IPS-NIHi11 (cell line): ENCODE measurements at places on chromosomes 3 and 15.
A peak's percentile ranks its signal among the peaks of the same experiment; 100 is the strongest.

- no peak for DNase-seq
These were observed 50.5 kb upstream of the KCNMB2 start for GRCh38 chr3:178485756-178486155.

GRCh38 chr3:158539414-158540014 is 31.5 kb upstream of the MLF1 start:
- peak; percentile 42 for DNase-seq

DNA sequence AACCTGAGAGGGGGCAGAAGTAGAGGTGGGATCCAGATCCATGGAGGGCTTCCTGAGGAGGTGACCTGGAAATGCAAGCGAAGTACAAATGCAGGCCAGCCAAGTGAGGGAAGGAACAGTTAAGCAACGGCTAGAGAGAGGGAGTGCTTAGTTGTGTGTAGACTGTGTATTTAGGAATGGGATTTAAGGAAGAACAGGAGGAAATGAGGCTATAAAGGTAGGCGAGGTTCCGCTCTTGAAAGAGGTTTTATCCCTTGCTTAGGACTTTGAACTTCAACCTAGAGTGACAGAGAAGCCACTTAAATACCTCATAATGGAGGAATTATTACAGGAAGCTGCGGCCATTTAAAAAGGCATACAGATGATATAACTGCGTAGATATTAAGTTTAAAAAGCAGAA is 295.1 kb downstream of the THSD4 start:
- DNase-seq: no peak

DNA sequence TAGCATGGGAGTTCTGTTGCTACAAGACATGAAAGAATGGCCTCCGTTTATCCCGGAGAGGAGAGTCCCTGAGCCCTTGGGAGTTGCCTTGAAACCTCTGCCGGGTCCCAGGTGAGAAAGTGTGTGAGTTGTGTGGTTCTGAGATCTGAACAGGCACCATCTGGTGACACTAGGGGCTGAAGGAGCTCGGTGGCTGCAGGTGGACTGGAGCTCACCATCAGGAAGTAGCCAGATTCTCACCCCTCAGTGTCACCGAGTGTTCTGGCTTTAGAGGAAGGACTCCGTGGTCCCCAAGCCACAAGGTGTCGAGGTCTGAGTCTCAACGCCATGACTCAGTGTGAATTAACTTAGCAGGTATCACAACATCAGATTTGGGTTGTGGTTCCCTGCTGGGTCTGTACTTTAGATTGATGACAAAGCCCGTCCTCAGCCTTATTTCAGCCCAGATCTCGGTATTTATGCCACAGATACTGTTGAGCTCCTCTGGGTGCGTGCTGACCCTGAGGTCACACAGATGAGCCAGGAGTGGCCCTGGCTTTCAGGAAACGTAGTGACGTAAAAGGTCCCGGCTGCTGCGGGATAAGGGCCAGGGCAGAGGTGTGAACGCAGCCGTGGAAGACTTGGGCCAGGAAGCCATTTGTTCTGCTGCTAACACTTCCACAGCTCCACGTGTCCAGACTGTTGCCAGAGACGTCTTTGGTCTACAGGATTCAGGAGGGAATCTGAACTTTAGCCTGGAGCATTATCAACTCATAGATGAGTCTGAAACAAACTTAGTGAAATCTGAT is 54.4 kb downstream of the PGPEP1L start:
- no peak for DNase-seq

DNA sequence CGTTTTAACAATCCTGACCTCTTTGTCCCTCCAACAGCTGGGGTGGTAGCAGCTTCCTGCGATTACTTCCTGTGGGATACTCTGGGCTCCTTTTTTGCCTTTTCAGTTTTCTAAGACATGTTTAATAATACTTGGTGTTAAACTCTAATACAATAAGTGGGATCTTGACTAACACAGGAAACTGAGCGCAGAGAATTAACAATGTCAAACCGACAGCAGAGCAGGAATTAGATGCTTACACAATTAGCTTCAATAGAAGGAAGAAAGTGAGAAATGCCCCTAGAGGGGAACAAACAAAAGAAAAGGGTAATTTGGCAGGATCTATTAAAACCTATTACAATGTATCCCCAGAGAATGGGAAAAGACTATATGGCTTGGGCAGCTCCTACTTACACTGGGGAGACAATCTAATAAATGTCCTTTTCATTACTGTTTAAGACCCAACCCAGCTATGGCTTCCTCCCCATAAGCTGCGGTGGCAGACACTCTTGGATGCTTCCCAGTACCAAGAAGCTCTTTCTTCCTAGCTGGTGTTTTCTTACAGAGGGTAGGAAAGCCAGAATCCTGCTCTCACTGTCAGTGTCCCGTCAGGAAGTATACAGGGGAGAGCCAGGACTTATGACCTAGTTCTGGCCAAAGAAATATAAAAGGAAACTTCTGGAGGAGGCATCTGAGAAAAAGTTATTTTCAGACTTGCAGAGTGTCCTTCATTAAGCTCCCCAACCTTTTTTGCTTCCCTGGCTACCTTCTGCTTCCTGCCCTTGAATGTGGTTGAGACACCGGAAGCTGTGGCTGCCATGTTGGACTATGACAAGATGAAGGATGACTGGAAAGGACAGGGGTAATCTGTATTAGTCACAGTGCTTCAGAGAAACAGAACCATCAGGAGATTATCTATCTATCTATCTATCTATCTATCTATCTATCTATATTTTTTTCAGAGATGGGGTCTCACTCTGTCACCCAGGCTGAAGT is 194.1 kb upstream of the KBTBD8 start:
- no peak for DNase-seq

DNA sequence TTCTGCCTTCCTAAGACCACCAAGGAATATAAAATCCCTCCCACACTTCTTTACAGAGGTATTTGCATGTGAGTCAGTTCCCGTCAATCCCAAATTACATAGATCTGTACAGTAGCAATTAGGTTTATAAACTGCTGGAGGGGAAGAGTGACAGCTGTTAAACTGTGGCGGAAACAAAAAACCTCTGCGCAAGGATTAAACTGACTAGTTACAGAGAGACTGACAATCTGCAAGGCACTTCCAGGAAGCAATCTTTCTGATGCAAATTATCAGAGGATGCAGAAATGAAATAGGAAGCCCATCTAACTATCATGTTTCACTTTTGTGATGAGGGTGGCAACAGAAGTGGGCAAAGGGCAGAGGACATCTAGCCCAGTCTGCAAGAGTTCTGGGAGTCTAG is 150.4 kb downstream of the RTP4 start:
- no peak for DNase-seq

GRCh38 chr15:86235667-86236066 is 156.0 kb downstream of the AGBL1 start:
- DNase-seq: no peak

DNA sequence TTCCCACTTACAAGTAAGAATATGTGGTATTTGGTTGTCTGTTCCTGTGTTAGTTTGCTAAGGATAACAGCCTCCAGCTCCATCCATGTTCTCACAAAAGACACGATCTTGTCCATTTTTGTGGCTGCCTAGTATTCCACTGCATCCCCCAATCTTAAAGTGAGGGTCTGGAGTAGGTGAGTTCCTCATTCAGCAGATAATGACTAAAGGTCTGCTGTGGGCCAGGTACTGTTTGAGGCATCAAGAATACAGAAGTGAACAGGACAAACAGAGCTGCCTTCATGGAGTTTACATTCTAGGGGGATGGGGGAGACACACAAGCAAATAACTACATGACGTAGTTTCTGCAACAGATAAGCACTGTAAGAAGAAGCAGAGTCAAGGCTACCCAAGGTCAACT is 24.3 kb downstream of the MKRN2OS start:
- no peak for DNase-seq

DNA sequence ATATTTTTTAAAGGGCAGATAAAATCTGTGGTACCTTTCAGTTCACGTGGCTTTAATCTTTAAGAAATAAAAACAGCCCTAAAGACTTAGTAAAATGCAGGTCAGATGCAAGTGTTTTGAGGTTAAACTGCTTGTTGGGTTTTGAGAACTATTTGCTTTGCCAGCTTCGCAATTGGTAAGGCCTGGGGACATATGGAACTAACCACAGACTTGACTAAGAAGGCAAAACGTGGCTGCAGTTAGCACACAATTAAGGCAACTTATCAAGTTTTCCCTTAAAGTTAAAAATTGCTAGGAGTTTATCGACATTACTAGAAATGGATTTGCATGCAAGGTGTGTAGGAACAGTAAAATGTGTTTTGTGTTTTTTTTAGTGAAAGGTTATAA is 206.9 kb downstream of the ZNF385D start:
- no peak for DNase-seq

DNA sequence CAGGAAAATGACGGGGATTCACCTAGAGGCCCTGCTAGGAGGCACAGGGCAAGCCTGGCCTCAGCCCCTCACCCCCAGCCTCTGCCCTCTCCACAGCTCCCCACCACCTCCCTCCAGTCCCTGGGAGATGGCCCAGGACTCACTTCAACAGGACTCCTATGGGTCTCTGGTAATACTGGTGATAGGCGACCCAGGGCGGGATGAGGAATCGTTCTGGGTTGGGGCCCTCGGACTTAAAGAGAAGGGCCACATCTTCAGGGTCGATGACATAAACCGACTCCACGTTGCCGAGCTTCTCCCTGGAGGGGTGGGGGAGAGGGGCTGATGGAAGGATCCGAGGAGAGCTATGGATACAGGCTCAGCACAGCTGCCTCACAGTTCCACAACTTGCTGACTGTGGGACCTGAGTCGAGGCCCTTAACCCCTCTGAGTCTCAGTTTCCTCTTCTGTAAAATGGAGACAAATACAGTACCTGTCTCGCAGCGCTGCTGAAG is 19.6 kb downstream of the CYP11A1 start:
- no peak for DNase-seq

- no peak for DNase-seq
These were observed 44.8 kb upstream of the GUCA1C start for GRCh38 chr3:108998436-108998835.

DNA sequence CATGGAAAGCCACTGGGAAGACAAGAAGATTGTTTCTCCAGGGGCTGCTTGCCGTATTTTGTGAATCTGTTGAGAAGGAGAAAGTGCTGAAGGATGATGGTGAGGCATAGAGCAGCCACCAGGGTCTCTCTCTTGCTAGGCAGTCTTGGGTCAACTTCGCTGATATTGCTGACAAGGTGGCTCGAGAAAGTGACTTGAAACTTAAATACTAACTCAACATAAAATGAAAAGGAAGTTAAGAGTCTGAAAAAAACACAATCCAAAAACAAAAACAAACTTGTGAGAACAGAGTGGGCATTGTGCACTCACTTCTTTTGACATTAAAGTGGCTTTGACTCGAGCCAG is 90.1 kb downstream of the CHST2 start:
- DNase-seq: no peak

- no peak for DNase-seq
These were observed 16.2 kb downstream of the MBNL1 start for GRCh38 chr3:152284906-152285305.

DNA sequence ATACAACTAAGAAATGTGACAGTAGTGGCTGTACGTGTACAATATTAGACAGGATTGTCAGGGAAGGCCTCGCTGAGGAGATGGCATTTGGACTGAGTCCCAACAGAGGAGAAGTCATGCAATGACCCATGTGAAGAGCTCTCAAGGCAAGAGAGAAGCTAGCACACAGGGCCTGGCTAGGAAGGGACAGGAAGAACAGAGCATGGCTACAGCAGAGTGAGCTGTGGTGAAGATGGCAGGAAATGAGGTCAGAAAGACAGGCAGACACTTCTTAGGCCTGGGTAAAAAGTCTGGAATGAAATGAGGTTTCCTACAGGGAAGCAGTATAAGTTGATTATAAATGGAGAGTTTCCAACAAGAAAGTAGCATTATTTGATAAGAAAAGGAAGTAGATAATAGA is 33.2 kb upstream of the LEKR1 start:
- no peak for DNase-seq

GRCh38 chr15:38479756-38480155 is 25.8 kb downstream of the FAM98B start:
- DNase-seq: no peak

DNA sequence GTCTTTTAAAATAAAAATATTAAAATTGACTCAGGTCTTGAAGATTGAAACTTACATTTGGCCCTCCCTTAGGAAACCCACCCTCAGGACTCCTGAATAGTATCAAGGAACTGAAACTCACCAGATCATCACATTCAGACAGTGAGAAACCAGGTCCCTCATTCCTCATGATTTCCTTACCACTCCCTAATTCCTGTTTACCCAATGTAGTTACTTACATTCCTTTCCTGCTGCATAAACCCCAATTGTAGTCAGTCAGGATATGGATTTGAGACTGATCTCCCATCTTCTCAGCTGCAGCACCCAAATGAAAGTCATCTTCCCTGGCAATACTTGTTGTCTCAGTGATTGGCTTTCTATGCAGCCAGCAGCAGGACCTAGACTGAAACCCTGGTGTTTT is 8.6 kb downstream of the ATP13A4 start:
- no peak for DNase-seq

- no peak for DNase-seq
These were observed 28.4 kb downstream of the PML start for GRCh38 chr15:74022706-74023470.

DNA sequence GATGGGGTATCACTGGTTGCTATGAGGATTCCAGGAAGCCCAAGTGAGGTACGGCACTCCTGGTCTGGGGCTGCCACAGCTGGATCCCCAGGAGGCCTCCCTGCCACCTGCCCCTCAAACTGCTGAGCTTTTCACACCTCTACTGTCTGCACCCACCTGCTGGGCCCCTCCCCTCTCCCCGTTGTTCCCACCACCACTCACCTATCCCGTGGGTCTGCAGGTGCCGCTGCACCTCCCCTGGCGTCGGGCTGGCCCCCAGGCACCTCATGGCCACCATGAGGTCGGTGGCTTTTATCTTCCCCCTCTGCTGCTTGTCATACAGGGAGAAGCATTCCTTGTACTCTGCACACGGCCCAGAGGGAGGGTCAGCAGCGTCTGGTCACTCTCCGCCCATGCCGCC is 5.8 kb downstream of the CALML4 start:
- DNase-seq: peak; percentile 9
